ENCODE measurements at places on chromosomes 2 and 18. TPM values are rescaled to one million over a fixed set of nuclear protein-coding genes. Genes with fewer than 3 reads are reported as not detected.
A peak's percentile ranks its signal among the peaks of the same experiment; 100 is the strongest.

GRCh38 chr18:54775686-54776085 is 52.6 kb upstream of the RAB27B start:
- DNase-seq: peak; percentile 85

DNA sequence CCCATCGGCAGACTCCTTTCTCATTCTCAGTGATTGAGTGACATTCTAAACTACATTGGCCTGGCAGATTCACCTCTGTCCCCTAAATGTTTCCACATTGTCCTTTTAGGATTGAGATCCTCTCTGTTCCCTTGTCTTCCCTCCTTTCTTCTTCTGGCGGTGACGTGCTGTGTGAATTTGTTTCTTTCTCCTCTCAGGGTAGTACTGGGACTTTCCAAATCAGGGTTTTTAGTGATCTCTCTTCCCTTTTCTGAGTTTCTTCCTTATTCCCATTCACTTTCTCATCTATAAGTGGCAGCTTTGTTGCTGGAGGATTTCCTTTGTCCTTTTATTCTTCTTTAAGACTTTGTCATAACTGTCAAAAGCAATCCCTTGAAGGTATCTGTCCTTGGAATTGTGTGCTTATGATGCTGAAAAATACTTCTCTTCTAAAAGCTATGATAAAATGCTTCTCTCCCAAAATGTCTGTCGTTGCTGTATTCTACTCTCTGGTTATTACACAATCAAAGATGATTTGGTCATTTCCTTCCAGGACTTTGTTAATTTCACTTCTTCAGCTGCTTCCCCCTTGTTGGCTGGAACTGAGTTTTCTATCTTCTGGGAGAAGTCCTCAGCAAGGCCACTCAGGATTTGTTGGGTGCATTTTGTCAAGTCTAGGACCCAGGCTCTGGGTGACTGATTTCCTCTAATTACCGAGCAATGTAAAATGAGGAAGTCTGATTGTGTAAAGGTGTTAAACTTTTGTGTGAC is 4.9 kb upstream of the IL1B start:
- DNase-seq: no peak

DNA sequence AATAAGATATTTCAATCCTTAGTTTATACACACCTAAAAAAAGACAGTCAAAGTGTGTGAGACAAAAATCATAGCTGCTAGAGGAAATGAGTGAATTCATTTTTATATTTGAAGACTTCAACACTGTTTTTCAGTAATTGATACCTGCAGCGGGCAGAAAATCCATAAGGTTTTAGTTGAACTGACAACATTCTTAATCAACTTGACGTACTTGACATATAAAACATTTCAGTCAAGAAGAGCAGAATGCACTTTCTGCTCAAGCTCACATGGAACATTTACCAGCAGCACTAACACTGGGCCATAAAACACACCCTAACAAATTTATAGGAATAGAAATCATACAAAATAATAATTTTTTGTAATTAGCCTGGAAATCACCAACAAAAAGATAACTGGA is 959.6 kb upstream of the SOX11 start:
- no peak for DNase-seq

Gene CFAP53
- total RNA-seq: under 0.01 TPM

GRCh38 chr18:6382963-6383362 is 31.7 kb downstream of the L3MBTL4 start:
- no peak for DNase-seq

- DNase-seq: no peak
Observed at GRCh38 chr2:150783015-150783414, 295.5 kb upstream of the RND3 start.

Gene ATP8B1
- total RNA-seq: 136 TPM

GRCh38 chr2:1804351-1804771 is 60.0 kb upstream of the PXDN start:
- DNase-seq: no peak

- no peak for DNase-seq
Observed at GRCh38 chr18:63765837-63766236, 9.4 kb upstream of the SERPINB7 start.

Gene C2orf78
- total RNA-seq: not detected

- no peak for DNase-seq
Observed at GRCh38 chr18:48347756-48348326, 61.3 kb downstream of the ZBTB7C start.

- DNase-seq: no peak
Observed at GRCh38 chr2:115771516-115771915, 1329.1 kb downstream of the DPP10 start.

DNA sequence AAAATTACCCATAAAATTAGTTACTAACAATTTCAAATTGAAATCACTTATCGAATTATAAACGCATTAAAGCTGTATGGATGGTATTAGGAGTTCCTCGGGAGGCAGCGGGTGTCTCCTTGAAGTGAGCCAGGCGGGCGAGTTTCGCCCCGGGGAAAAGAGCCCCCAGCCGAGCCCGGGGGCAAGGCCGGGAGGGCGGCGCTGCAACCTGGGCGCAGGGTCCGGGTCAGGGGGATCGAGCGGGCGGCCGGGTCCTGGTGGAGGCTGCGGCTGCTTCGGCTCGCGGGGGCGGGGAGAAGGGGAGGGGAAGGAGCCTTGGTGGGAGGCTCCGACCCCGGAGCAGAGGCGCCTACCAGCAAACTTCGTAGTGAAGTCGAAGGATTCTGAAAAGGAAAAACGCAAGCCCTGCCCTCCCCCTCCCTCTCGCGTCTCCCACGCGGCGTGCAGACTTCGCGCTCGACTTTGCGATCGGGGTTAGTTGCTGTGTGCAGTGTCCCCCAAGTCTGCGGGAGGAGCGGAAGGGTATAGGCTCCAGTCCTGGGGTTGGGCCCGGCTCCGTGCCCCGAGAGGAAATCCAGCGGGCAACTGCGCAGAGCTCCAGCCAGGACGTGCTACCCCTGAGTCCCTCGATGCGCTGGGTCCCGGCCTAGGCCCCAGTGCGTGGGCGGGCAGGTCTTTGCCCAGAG is 140.8 kb downstream of the MEIS1 start:
- DNase-seq: peak; percentile 70

GRCh38 chr2:240374085-240374907 is 61.2 kb upstream of the GPC1 start:
- peak; percentile 93 for DNase-seq

DNA sequence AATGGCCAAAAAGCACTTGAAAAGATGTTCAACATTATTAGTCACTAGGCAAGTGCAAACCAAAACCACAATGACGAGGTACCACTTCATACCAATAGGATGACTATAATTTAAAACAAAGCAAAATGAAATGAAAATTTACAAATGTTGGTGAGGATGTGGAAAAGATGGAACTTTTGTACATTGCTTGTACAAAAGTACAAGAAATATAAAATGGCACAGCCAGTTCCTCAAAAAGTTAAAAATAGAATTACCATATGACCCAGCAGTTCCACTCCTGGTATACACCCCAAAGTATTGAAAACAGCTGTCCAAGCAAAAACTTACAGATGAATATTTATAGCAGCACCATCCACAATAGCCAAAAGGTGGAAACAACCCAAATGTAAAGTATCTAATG is 107.8 kb upstream of the XPO1 start:
- peak; percentile 96 for DNase-seq

GRCh38 chr2:237424544-237424943 is 10.6 kb upstream of the COL6A3 start:
- DNase-seq: no peak

- no peak for DNase-seq
Observed at GRCh38 chr2:228372212-228372611, 190.7 kb upstream of the SPHKAP start.

DNA sequence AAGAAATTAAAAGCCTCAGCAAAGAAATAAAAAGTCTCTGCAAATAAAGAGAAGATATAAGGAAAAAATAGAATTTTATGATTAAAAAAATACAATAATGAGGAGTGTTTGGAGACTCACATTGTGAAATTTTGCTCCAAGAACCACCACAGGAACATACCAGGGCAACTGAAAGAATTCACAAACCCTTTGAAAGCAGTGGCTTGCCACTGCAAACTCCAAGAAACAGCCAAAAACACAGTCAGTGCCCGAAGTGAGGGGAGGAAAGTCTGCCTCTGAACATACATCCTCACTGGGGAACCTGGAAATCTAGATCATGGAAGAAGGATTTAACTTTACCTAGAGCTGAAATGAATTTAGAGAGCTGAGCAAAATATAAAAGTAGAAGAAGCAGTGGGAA is 33.1 kb downstream of the EVA1A start:
- DNase-seq: no peak

- no peak for DNase-seq
Observed at GRCh38 chr18:62987055-62987830, 271.9 kb downstream of the PHLPP1 start.

DNA sequence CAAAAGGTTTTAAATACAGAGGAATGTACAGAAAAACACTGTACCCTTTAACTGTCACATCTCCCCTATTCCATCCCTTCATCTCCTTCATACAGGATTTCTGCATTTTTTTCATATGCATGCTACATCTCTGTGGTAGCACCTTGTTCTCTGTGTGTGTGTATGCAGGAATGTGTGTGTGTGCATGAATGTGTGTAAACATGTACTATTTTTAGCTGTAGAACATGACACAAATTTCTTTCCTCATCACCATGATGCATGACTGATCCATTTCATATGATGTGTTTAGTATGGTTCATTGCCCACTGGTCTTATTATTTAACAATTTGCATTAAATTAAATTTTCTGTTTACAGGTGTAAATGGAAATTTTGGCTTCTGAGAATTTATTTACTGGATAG is 21.5 kb upstream of the ZEB2 start:
- DNase-seq: peak; percentile 50

GRCh38 chr2:190722835-190723234 is 74.0 kb downstream of the NAB1 start:
- DNase-seq: no peak

DNA sequence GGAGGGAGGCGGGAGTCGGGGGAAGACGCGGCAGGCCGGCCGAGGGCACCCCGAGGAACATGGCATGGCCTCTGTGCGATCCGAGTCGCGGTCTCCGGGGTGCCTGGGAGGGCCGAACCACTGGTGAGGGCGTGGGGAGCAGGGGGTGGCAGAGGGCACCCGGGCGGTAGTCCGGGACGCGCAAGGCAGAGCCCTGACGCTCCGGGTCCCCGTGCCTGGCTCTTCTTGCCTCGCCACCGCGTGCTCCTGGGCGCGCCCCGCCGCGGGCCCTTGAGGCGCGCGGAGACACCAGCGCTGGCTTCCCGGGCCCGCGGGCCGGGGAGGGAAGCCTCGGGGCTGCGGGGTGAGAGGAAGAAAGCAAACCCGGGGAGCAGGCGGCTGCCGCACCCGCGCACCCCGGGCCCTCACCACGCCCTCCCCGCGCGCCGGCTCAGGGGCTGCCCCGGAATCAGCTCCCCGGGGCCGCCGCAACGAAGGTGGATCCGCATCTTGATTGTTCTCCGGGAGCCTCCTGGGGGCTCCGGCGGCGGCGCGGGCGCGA is 4.3 kb downstream of the SOX11 start:
- DNase-seq: peak; percentile 27

DNA sequence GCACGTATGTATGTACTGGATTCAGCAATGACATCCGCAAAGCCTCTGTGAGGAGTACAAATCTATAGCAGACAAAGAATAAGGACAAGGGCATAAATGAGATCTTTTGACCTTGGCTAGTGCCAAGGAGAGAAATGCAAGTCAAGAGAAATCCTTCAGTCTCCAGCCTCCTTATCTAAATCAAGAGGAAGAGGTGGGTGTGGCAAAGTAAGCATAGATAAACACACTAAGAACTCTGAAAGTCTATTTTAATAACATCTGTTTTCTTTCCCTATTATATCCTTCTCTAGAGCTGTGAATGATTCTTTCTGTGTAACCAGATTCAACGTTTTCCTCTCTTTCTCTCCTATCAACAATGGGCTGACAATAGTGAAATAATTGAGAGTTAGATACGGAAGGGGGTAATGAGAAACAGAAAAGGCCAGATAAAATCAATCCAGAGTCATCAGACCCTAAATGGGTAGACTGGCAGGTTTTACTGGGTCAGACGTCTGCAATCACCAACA is 118.5 kb upstream of the ZFP36L2 start:
- DNase-seq: peak; percentile 25

- no peak for DNase-seq
Observed at GRCh38 chr2:43314299-43314927, 88.0 kb upstream of the ZFP36L2 start.

GRCh38 chr2:105449076-105449475 is 50.2 kb upstream of the FHL2 start:
- DNase-seq: no peak

GRCh38 chr2:56749152-56749752 is 565.5 kb downstream of the CCDC85A start:
- peak; percentile 6 for DNase-seq

GRCh38 chr2:239943991-239944631 is 81.0 kb downstream of the NDUFA10 start:
- no peak for DNase-seq

Gene MATN3
- total RNA-seq: 1.1 TPM

GRCh38 chr2:136378712-136379595 is 261.0 kb upstream of the CXCR4 start:
- peak; percentile 36 for DNase-seq

DNA sequence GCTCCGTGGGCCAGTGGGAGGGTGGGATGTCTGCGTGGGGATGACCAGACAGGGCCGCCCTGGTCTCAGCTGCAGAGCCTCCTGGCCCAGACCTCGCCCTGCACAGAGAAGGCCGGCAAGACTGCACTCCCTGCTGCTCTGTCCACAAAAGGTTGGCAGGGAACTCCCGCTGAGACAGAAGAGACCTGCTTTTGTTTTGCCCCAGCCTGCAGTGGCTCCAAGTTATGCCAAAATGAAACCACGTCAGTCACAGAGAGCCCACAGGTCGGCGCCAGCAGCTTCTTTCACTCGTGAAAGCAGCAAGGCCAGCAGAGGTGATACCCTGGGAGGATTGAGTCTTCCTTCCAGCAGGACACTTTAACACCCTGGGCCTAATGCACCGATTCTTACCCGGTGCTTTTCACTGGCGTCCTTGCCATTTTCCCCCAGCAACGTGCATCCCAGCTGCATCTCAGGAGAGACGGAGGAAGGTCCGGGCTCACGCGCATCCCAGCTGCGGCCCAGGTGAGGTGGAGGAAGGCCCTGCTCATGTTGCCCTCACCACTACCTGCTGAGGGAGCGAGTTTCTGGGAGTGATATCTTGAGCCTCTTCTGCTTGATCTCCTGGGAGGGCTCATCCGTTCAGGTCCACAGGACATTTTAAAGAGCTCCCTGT is 22.1 kb upstream of the CTDP1 start:
- no peak for DNase-seq

All from IMR-90 (cell line).